ENCODE measurements at places on chromosomes 13 and 19.

GRCh38 chr19:42092350-42092749 lies 16.4 kb downstream of the ZNF574 start:
- peak; percentile 72 for DNase-seq

DNA sequence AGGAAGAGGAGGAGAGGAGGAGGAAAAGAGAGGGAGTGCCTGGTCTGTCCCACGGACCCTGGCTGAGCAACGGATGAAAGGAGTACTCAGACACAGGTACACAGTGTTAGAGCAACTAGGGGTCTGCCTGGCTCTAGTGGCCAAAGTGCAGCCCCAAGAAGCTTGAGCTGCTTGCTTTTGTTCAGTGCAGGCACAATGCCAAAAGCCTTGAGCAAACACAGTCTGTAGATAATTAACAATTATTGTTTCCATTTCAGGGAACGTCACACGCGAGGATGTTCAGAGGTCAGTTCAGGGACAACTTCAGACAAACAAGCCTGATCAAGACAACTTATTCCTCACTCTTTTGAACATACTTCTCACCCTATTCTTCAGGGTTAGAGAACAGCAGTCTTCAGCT lies 32.2 kb upstream of the ZNF726 start:
- DNase-seq, result no peak

- no peak for DNase-seq
Measured at GRCh38 chr13:35763060-35763781, 286.7 kb upstream of the MAB21L1 start.

DNA sequence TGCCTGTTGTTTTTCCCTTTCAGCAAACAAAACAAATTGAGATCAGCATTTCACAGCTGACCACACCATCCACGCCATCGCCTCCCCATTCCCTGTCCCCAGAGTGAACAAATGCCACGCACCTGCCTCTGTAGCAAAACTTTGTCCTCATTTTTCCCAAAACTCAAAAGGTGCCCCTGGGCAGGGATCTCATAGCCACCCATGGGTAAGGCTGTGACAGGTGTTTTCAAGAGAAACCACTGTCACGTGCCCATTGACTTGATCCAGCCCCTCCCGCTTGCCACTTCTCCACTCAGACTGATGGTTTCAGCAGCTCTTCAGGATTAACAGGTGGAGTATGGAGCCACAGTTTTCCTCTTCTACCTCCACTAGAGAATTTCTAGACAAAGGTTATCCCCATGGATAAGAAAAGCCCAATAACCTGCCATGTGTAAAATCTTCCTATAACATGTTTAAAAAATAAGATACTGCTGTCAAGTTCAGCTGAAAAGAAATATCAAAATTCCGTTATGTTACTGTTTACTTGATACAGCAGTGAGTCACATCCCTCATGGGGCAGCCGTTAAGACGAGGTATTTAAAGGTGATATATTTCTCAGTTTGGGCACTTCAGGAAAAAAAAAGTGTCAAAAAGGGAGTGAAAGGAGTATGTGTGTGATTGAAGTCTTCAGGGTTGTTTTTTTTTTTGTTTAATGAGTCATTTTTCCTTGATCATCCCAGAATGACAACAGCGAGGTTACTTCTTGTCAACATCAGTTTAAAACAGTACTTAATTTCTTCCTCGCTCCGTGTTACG lies 63.5 kb upstream of the GPR183 start:
- no peak for DNase-seq

DNA sequence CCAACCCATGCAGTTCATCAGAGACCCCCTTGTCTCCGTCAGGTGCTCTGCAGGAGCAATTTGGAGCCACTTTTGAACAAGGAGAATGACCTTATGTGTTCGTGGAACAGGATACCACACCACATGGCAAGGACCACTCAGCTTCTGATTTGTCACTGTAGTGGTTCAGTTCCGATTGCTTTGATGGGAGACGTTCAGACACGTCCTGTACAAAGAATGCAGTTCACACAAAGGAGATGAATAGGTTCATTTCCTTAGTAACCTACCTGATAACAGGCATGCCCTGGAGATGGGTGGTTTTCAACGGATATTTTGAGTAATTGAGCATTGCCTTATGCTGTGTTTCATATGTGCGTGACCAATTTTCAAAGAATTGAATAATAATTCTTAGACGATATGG lies 17.2 kb downstream of the FGF9 start:
- DNase-seq, result no peak

DNA sequence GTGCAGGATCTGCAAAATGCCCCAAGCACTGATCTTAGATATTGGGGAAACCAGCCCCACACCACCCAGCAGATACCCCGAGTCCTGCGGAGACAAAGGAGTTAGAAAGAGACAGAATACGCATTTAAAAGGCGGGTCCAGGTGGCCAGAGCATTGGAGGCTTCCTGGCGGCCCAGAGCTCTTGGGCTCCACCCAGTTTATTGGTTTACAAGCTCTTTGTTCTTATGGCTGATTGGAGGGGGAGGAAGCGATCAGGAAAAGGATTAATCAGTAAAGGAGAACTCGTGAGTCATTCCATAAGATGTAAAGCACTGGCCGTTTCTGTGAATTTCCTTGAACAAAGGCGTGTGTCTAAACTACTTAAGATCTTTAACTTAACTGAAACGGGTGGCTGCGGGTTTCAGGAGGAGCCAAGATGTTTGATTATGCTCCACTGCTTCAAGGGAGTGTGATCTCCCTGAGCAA lies 926 bp downstream of the ZNF587 start:
- no peak for DNase-seq

DNA sequence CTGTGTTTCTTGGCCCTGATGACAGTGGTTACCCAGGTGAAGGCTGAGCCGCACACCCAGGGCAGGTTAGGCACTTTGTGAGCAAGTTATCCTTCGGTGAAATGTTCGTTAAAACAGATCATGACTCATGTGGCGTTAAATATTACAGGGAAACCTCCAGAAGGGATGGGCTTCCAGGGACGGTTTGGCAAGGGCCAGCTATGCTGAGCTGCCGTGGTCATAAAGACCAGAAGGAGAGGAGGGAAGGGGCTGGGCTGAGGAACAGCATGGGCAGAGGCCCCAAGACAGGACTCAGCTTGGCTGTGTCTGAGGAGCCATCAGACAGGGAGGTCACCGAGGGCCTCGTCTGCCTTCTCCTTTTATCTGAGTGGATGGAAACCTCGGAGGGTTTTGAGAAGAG lies 47.5 kb downstream of the ATP11A start:
- no peak for DNase-seq

DNA sequence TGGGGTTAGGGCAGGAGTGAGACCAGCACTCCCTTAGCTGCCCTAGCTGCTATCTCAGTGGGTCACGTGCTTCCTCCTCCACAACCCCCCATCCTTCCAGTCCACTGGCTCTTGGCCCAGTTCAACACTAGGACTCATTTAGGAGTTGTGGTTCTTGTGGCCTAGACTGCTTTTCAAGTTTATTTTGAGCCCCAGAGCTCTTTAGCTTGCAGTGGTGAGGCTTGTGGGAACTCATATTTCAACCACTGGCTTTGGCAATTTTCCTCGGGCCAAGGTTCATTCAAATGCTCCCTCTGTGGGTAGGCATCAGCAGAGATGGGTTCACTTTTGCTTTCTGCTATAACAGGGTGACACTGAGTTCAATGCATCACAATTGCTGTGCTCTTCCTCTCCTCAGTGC lies 436.2 kb upstream of the SLITRK5 start:
- no peak for DNase-seq

DNA sequence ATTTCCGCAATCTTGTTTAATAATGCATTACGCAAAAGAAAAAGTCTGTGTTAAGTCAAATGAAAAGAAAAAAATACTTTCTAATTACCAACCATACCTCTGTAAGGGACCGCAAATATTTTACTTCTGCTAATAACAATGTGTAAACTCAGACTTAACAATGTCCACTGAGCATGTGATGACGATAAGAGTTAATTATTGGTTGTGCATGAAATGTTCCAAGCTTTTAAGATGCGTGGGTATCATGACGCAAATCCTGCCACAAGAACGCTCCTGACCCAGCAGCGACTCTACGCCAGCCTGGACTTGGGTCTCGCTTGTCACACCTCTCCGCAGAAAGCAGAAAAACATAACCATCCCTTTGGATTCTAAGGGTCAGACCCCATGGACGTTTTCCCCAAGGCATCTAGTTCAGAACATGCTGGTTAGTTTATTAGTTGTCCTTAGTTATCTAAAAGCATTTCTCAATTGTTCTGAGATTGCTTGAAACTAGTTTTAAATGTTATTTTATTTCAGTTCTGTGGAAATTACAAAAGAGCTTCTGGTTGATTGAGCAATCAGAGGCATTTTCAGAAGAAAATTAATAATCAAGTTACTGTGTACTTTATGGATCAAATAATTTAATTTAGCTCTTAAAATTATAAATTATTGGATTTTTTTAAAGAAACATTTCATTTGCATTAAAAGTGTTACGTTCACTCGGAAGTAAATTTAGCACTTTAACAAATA lies 779.9 kb upstream of the ARGLU1 start:
- DNase-seq, result no peak

All from activated CD4-positive, alpha-beta T cell treated with anti-CD3 and anti-CD28 coated beads, Interleukin-2, amount 10 ng/mL, durations not matched to agents 7 days and 5 days (primary cell).